ENCODE measurements at places on chromosomes 3 and 15.
A peak's percentile ranks its signal among the peaks of the same experiment; 100 is the strongest.

GRCh38 chr15:49154799-49155109 lies 645 bp downstream of the COPS2 start:
- no peak for DNase-seq

- DNase-seq = no peak
These were observed 195.9 kb downstream of the TP63 start for GRCh38 chr3:189827108-189827507.

DNA sequence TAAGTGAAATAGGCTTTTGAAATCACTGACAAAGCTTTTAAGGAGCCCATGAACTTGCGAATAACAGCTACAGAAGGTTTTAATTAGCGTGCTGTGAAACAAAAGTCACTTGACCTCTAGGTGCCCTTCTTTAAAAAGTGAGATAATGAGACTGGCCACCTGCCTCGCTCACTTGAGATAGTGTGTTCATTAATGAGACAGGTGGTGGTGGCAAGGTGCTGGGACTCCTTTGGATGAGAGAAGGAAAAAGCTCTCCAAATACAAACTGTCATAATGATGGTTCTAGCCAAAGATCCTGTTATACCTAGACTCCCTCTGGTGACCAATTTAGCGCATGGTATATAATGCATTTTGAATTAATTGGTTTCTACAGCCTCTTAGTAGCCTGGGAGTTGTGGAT lies 22.7 kb upstream of the IREB2 start:
- peak; percentile 49 for DNase-seq

GRCh38 chr3:194315965-194316361 lies 35.2 kb downstream of the CPN2 start:
- no peak for DNase-seq

DNA sequence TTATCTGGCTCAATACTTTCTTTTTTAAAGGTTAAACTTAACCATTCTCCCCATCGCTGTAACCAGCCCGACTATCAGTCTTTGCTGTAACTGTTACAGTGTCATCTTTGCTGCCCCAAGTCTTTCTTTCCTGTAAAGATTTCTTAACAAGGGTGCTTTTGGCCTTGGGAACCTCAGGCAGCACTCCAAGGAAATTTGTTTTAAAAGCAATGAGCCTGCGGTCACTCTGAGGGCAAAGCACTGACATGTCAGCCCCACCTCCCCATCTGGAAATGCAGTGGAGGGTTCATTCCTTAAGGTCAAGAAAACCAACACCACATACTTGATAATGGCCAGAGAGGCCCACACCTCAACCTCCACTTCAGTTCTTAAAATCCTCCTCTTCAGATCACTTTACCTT lies 3.2 kb downstream of the TRANK1 start:
- no peak for DNase-seq

GRCh38 chr3:11099306-11099705 lies 55.0 kb upstream of the HRH1 start:
- DNase-seq = no peak

DNA sequence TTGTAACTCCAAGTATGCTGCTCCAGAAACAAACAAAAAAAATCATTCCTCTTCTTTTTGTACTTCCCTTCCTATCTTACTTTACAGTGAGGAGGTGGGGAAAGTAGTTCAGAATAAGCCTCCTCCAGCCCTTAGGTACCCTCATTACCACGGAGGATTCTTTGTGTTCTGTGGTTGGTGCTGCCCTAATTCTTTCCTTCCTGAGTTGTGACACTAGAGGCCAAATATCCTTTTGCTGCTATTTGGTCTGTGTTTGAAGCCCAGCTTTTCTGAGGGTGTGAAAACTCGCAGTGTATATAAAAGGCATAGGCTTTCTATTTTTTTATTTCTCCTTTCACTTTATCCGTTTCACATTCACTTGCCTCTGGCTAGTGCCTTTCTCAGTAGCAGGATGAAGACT lies 98.2 kb downstream of the HHLA2 start:
- no peak for DNase-seq

DNA sequence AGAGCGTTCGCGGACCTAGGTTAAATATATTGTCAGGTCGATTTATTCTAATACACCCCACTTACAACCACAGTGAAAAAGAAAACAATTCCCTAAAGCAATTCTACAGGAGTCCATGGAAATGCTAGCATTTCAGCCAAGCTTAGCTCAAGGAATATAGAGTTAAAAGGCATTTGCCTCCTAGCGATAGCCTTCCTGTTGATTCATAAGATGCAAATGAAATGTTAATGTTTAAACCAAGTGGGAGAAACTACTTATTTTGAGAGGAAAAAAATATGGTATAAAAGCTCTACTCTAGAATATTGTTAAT lies 1.7 kb upstream of the ALCAM start:
- DNase-seq = no peak

- DNase-seq = no peak
These were observed 368.0 kb upstream of the AGTR1 start for GRCh38 chr3:148329481-148330235.

DNA sequence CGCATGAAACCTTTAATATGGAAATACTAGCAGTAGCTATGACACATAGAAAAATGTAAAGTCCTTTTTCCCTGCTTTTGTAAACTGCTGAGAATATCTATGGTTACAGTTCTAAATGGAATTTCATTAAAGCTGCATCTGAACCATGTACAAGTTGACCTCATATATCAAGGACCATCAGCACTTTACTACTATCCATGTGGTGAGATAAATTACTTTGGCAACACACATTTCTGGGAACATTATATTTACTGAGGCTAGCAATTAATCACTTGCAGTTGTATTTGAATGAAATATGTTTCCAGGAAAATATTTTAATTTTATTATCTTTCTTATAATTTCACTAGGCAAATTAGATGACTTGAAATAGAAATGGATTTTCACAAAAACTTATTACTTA lies 545.5 kb downstream of the NAALADL2 start:
- DNase-seq = no peak

DNA sequence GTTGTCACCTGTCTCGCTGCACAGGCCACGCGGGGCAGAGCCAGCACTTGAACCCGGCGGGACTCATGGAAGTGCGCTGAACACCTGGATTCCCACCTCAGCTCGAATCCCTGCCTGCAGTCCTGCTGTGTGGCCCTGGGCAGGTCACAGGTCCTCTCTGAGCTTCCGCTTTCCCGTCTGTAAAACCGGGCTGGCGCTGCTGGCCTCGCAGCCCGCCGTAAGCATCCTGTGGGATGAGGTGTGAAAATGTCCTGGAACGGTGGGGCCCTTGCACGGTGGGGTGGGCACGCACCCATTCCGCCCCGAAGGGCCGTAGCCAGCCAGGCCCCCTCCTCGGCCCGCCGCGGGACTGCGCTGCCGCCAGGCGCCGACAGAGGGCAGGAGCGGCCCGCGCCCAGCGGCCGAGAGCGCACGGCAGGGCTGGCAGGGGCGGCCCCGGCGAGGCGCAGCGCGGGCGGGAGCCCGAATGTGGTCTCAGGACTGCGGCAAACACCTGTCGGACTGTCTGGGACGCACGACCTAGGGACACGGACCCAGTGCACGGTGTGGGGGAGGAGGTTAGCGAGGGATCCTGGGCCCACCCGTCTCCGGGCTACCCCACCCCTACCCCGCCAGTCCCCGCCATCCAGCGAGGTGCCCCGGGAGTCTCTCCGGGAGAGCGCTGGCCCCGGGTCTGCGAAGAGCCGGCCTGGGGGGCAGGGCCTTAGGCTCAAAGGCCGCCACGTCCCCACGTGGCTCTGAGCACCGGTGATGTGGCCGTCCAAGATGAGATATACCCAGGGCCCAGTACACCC lies 40.4 kb downstream of the DNAJB8 start:
- DNase-seq = peak; percentile 29

GRCh38 chr3:15120986-15121385 lies 22.0 kb upstream of the RBSN start:
- no peak for DNase-seq

- DNase-seq = no peak
These were observed 27.2 kb downstream of the FEM1B start for GRCh38 chr15:68304589-68305337.

GRCh38 chr3:38890426-38890825 lies 74.4 kb upstream of the SCN10A start:
- DNase-seq = no peak

DNA sequence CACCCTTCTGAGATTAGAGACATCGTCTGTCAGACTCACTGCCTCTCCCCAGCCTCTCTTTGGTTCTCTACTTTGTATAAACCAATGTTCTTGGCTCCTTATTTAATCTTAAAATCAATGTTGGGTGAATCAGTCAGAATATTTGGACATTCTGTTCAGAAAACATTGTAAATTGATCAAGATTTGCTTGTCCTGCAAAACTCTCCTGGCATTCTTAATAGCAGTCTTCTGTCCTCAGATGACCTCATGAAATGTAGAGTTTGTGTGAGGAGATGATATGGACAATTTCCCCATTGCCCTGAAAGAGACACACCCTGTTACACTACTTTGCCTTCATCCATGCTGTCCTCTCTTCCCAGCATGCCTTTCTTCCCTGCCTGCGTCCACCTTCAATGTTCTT lies 33.6 kb downstream of the CD200R1L start:
- no peak for DNase-seq

GRCh38 chr3:36244728-36245127 lies 135.6 kb upstream of the STAC start:
- DNase-seq = no peak

- DNase-seq = no peak
These were observed 1.2 kb downstream of the TBL1XR1 start for GRCh38 chr3:177196008-177196455.

DNA sequence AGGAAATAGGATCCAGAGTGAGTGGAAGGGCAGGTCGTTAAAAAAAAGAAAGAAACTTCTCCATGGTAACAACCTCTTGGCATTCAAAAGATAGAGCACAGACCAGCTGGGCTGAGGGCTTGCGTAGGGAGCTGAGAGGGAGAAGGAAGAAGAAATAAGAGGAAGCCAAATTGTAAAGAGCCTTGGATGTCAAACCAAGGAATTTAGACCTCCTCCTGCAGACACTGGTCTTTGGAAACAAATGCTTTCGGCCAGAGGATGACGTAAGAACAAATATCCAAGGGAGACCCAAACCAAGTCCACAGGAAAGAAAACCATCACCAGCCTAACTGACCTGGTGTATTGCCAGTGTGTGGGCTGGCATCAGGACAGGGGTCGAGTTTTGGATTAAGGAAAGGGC lies 155.2 kb downstream of the UACA start:
- no peak for DNase-seq

GRCh38 chr15:90006217-90007075 lies 5.3 kb downstream of the ZNF710 start:
- DNase-seq = no peak

DNA sequence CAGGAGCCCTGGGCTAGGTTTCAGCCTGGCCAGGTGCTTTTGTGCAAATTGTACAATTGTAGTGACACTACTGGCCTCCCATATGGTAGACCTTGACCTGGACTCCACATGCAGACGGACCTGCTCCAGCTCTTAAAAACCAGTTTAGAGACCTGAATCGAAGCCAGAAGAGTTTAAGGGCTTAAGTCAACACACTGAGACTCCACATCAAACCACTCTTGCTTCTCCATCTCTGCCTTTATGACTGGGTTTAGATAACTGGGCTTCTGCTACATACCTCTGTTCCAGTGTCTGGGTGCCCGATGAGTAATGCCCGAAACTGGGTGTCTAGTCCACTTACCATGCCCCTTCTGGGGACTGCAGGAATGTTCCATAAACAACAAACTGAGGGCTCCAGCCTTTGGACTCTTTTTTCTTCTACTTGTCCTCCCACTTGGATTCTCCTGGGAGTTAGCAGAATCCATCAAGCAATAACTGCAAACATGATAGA lies 32.8 kb downstream of the TMEM212 start:
- DNase-seq = no peak

DNA sequence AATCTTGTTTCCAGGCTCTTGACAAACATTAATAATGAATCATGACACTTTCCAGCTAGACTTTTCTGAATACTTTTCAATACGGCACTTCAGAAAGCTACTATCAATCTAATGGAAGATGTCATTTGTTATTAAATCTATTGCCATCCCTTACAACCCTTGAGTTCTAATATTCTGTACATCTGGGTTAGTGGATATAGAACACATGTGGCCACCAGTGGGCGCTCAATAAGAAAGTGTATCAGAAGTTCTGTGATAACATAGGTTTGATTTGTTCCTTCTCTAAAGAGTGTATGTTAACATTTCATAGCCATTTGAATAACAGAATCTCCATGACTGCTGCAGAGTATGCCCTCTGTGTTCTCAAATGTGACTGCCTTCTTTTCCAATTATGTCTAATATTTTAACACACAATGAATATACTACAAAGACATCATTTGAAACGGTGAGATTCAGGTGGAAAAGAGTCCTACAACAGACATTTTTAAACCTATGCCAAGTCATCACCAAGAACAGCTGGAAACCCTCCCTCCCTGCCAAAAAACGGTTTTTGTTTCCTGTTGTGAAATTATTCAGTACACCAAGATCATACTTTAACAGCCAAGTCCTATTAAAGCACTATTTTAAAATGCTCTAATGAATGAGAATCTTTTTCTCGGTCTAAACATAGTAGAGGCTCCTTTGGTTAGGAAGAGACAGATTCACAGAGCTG lies 22.2 kb downstream of the ALDH1A2 start:
- peak; percentile 22 for DNase-seq

GRCh38 chr3:27224197-27224596 lies 145.0 kb downstream of the NEK10 start:
- DNase-seq = no peak

GRCh38 chr15:80861731-80862170 lies 82.6 kb downstream of the CEMIP start:
- peak; percentile 85 for DNase-seq

- DNase-seq = peak; percentile 78
These were observed 15.4 kb upstream of the BFSP2 start for GRCh38 chr3:133384331-133385027.

GRCh38 chr15:77659350-77660321 lies 26.9 kb upstream of the LINGO1 start:
- DNase-seq = peak; percentile 32

- no peak for DNase-seq
These were observed 41.7 kb upstream of the GP5 start for GRCh38 chr3:194440756-194441155.

DNA sequence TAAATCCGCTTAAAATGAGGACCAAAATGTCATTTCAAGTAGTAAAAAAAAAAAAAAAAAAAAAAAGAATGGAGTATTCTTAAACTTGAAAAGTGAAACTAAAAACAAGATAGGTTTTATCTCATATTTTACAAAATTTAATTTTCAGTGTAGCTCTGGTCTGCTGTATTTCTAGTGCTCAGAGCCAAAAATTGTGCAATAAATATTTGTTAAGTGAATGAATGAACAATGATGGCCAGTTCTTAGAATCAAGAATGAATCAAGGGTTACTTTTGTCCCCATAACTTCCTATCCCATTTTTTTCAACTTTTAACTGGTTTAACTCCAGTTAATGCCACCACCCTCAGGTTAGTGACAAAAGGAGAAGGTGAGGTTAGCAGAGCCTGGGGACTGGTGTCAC lies 214.4 kb downstream of the ABHD5 start:
- no peak for DNase-seq

DNA sequence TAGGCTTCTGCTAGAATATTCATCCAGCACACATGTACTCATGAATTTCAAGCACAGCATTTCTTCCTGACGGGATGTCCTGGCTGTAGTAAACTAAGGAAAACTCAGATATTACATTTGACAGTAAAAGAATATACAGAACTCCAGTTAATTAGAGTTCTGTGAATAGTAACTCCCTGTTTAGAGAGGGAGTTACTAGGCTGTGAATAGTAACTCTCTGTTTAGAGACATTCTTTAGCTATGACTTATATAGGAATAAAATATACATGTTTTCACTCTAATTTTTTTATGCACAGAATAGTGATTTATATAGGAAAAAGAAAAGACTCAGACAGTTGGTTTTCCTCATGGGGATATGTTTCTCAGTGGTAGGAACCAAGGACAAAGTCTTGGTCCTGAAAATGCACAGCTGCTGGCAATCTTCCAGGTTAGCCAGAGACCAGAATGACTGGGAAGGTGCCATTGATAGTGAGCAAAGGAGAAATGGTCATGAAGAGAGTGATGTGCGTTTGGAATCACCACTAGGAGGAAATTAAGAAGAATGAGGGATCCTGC lies 480.7 kb upstream of the THBS1 start:
- no peak for DNase-seq

All from G401 (cell line).